Fibroblast of skin of left quadriceps (primary cell): ENCODE measurements at places on chromosomes 6 and 20.
A peak's percentile ranks its signal among the peaks of the same experiment; 100 is the strongest.

GRCh38 chr20:12237772-12238171, 320.1 kb downstream of the BTBD3 start:
- peak; percentile 50 for DNase-seq

DNA sequence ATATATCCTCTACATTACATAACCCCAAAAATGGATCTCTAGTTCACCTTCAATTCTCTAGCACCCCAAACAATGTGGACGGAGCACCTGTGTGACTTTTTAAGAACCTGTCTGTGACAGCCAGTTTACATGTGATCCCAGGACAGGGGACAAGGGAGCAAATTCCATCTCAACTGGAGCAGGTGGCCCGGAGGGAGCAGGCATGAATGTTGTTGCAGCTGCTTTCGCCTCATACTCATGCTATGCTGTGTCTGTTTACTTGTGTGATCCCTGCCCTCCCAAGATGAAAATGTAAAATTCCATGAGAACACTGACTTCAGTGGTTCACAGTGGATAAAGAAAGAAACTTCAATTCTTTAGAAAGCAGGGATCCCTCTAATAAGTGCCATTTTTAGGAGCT, 600.3 kb downstream of the CDH26 start:
- DNase-seq = no peak

DNA sequence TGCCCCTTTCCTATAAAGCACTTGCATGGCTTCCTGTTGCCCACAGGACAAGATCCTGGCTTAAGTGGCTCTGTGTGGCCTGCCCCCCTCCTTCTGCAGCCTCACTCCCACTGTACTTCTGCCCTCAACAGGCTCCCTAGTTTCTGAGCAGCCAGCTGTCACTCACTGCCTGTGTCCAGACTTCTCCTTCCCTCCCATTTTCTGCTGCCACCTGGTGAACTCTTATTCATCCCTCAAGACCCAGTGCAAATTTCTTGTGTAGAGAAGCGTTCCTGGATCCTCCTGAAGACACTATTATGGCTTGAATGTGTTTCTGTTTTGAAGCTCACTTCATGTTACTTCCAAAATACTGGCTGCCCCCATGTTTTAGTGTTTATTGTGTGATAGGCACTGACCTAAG, 26.5 kb downstream of the SNPH start:
- DNase-seq = no peak

- no peak for DNase-seq
Measured at GRCh38 chr6:24666097-24666640, 530 bp downstream of the TDP2 start.

- peak; percentile 20 for DNase-seq
Measured at GRCh38 chr6:3410385-3411360, 46.2 kb downstream of the SLC22A23 start.

DNA sequence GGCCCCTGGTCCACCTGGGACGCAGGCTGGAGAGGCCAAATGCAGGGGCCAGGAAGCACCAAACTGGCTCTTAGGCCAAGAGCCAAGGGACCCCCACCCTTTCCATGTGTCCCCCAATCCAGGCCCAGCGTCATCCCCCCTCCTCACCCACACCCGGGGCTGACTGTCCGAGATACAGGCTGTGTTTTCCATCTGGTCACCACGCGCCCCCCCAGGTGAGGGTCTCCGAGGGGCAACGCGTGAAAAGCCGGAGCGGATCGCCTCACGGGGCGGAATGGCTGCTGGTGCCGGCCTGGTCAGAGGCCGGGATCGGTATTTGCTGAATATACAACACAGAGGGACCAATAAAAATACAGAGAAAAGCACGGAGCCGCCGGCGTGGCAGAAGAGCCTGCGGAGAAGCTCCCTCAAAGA, 5.2 kb upstream of the ABHD16B start:
- no peak for DNase-seq

DNA sequence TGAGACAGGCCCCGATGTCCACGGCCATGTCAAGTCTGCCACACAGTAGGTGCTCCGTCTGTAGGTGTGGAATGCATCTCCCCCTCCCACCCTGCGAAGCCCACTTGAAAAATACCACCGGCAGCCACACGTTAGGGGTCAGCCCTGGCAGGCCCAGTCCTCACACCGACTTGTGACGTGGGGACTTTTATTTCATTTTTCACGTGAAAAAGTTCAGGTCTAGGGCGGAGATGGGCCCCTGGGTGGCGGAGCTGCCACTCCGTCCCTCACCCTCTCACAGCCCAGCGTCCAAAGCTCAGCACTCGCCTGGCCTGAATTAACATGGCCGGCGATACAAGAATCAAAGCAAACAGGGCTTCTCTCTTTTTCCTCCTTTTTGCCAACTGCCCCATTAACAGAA, 3.8 kb upstream of the TUBB1 start:
- DNase-seq = no peak

GRCh38 chr6:150272976-150273315, 95.9 kb upstream of the IYD start:
- no peak for DNase-seq

DNA sequence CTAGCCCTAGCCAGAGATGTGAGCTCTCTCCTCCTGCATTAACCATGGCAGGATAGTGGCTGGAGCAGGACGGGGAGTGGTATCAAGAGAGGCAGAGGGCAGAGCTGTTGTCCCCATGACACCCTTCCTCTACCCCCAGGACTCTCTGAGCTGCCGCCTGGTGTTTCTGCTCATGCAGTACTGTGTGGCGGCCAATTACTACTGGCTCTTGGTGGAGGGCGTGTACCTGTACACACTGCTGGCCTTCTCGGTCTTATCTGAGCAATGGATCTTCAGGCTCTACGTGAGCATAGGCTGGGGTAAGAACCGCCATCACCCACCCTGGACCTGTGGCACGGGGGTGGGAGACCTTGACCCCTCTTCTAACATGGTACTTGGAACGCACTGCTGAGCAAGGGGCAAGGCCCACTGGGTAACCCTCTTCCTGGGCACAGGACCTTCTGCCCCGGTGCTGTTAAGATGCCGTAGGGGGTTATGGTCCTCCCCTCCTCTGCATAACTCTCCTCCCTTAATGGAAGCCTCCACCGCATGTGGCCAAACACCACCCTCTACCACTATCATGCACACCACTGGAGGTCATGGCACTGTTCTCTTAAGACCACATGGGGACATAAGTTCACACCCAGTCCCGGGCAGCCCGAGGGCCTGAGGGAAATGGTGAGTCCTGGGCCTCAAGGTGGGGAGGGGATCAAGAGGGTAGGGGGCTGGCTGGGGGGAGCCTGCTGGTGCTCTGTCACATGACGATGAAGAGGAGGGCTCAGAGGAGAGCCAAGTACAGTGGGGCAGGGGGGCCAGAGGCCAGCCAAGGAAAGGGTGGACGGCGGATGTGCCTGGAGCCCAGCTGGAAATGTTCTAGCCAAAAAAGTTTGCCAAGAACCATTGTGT, 25.1 kb downstream of the GLP1R start:
- DNase-seq = no peak

GRCh38 chr6:36226438-36227047, 30.0 kb downstream of the BRPF3 start:
- no peak for DNase-seq

- no peak for DNase-seq
Measured at GRCh38 chr6:133208183-133208755, 32.9 kb upstream of the EYA4 start.

- no peak for DNase-seq
Measured at GRCh38 chr6:167933290-167933689, 64.2 kb upstream of the KIF25 start.

GRCh38 chr6:170266061-170266825, 24.6 kb downstream of the DLL1 start:
- no peak for DNase-seq
